ENCODE measurements at places on chromosomes 7 and 10. TPM values are rescaled to one million over a fixed set of nuclear protein-coding genes. Genes with fewer than 3 reads are reported as not detected.
A peak's percentile ranks its signal among the peaks of the same experiment; 100 is the strongest.

- H3K4me3 ChIP-seq: no peak overlapping the region
- DNase-seq: no peak
- peaks cover 12% of the 10 kb centered on the region for H3K27me3 ChIP-seq
- H3K36me3 ChIP-seq: no peaks in the 10 kb centered on the region
- H3K4me1 ChIP-seq: no peaks in the 10 kb centered on the region
Measured at GRCh38 chr7:132250480-132251326, 325.6 kb downstream of the PLXNA4 start.

GRCh38 chr7:82230811-82231581, 212.6 kb downstream of the CACNA2D1 start:
- H3K27me3 ChIP-seq: no peaks in the 10 kb centered on the region
- H3K4me3 ChIP-seq: no peak overlapping the region
- H3K4me1 ChIP-seq: no peaks in the 10 kb centered on the region
- no peak overlapping the region for H3K27ac ChIP-seq

DNA sequence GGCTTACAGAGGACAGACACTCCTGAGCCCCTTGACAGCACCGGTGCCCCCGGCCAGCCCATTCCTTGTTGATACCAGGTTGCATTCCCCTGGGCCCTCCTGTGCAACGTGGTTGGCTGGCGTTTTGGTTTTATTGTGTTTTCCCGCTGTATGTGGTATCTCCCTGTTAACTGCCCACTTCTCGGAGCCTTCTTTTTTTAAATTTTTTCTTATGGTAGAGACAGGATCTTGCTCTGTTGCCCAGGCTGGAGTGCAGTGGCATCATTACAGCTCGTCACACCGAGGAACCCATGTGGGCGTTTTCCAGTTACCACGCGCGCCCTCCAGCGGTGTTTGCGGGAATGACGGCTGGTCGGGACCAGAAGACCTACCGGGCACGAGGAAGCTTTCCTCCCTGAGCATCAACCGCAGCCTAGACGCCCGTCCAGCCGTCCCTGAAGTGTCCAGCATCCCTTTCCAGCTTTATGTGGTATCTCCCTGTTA, 16.9 kb upstream of the ZFAND2A start:
- no peaks in the 10 kb centered on the region for H3K36me3 ChIP-seq
- DNase-seq: peak; percentile 72
- H3K27me3 ChIP-seq: peaks cover 11% of the 10 kb centered on the region
- peaks cover 12% of the 10 kb centered on the region for H3K4me1 ChIP-seq
- peak overlapping the region; percentile 9 for H3K27ac ChIP-seq
- peak overlapping the region; percentile 40 for H3K4me3 ChIP-seq

GRCh38 chr10:31820096-31820495, 108.5 kb downstream of the ARHGAP12 start:
- H3K27ac ChIP-seq: no peak overlapping the region
- H3K4me1 ChIP-seq: no peaks in the 10 kb centered on the region
- H3K36me3 ChIP-seq: peaks cover 3% of the 10 kb centered on the region
- no peak overlapping the region for H3K4me3 ChIP-seq

- H3K36me3 ChIP-seq: no peaks in the 10 kb centered on the region
- no peak for DNase-seq
- no peaks in the 10 kb centered on the region for H3K4me1 ChIP-seq
- no peak overlapping the region for H3K27ac ChIP-seq
- peaks cover 3% of the 10 kb centered on the region for H3K27me3 ChIP-seq
- H3K4me3 ChIP-seq: no peak overlapping the region
Measured at GRCh38 chr10:86252079-86252478, 114.5 kb downstream of the GRID1 start.

DNA sequence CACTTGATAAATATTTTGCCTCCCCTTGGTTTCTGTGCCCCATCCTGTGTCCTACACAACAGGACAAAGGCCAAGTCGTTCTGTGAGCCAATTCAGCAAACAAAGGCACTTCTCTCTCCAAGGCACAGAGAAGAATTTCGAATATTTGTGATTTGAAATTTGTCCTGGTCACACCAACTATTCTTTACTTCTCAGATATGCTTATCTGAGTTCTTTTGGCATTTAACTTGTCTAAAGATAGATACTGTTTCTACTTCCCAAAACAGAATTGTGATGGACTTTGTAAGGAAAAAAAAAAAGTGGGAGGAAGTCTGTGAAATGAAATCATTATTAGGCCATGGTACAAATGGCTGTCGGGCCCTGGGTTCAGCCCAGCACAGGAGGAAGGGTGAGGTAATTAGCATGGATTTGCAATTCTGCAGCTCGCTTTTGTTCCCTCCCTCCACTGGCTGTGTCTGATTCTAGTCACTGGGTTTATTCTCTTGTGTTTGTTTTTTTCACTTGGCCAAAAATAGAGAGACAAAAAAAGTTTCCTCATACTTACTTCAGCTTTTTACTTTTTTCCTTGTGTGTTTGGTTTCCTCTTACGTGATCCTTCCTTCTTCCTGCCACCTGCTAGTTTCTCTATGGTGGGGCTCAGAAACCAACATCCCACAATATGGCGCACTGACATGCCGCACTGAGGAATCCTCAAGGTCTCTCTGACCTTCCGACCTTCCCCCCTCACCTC, 108.2 kb upstream of the MKLN1 start:
- H3K4me3 ChIP-seq: no peak overlapping the region
- DNase-seq: no peak
- H3K36me3 ChIP-seq: no peaks in the 10 kb centered on the region
- no peak overlapping the region for H3K27ac ChIP-seq
- H3K4me1 ChIP-seq: peaks cover 16% of the 10 kb centered on the region

GRCh38 chr7:90777465-90777864, 181.3 kb downstream of the CDK14 start:
- no peaks in the 10 kb centered on the region for H3K36me3 ChIP-seq
- no peak for DNase-seq
- H3K27me3 ChIP-seq: no peaks in the 10 kb centered on the region
- no peaks in the 10 kb centered on the region for H3K4me1 ChIP-seq

- DNase-seq: no peak
- no peak overlapping the region for H3K4me3 ChIP-seq
- no peaks in the 10 kb centered on the region for H3K36me3 ChIP-seq
- no peaks in the 10 kb centered on the region for H3K4me1 ChIP-seq
- peaks cover 1% of the 10 kb centered on the region for H3K27me3 ChIP-seq
Measured at GRCh38 chr10:69893271-69893900, 91.7 kb downstream of the COL13A1 start.

DNA sequence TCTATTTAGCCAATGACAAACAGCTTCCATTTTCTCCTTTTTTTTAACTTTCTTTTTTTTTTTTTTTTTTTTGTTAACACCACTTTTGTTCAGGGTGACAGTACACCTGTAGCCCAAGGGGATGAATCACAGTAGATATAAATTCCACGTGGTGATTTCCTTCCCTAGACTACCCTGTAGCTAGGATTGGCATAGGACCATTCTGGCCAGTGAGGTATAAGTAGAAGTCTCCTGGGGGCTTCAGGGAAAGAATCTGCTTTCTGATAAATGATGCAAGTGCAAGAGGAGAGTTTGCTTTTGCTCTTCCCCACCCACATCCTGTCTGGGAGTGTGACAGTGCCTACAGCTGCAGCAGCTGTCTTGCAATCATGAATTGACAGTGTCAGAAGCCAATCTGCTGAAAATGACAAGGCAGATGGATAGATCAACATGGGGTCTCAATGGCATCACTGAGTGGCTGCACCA, 63.2 kb upstream of the TOMM7 start:
- H3K36me3 ChIP-seq: peaks cover 5% of the 10 kb centered on the region
- no peaks in the 10 kb centered on the region for H3K27me3 ChIP-seq
- H3K27ac ChIP-seq: peak overlapping the region; percentile 93
- peak overlapping the region; percentile 59 for H3K4me3 ChIP-seq

GRCh38 chr7:158397885-158398284, 189.7 kb downstream of the PTPRN2 start:
- no peaks in the 10 kb centered on the region for H3K27me3 ChIP-seq
- no peak overlapping the region for H3K27ac ChIP-seq
- H3K4me3 ChIP-seq: no peak overlapping the region
- H3K4me1 ChIP-seq: no peaks in the 10 kb centered on the region

DNA sequence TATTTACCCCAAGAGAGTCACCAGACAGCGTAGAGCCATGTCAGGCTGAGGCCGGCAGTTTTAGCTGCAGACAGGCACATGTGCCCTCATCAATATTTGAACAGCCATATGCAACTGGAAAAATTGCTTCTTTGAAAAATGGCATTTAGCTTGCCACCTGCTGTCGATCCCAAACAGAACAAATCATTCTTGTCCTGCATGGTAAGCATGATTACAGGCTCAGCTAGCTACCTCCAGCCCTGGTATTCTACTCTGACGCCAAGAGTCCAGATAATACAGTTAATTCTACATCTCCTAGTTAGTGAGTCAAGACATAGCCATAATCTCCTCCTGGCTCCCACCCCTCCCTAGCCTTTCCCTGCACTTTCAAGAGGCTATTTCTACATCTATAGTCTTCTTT, 7.7 kb downstream of the CREB3L2 start:
- peak overlapping the region; percentile 22 for H3K27ac ChIP-seq
- H3K27me3 ChIP-seq: no peaks in the 10 kb centered on the region
- no peak for DNase-seq
- no peak overlapping the region for H3K4me3 ChIP-seq
- peaks cover 31% of the 10 kb centered on the region for H3K36me3 ChIP-seq
- H3K4me1 ChIP-seq: peaks cover 47% of the 10 kb centered on the region

- no peaks in the 10 kb centered on the region for H3K36me3 ChIP-seq
- peaks cover 18% of the 10 kb centered on the region for H3K27me3 ChIP-seq
- no peak overlapping the region for H3K4me3 ChIP-seq
- H3K4me1 ChIP-seq: peaks cover 6% of the 10 kb centered on the region
- no peak for DNase-seq
Measured at GRCh38 chr10:124025660-124026588, 67.5 kb downstream of the CHST15 start.

GRCh38 chr7:100641860-100642533, 645 bp upstream of the TFR2 start:
- no peak overlapping the region for H3K27ac ChIP-seq
- H3K4me1 ChIP-seq: no peaks in the 10 kb centered on the region
- no peak overlapping the region for H3K4me3 ChIP-seq
- H3K36me3 ChIP-seq: no peaks in the 10 kb centered on the region
- no peak for DNase-seq

GRCh38 chr10:131000743-131001142, 310.8 kb downstream of the TCERG1L start:
- H3K27ac ChIP-seq: peak overlapping the region; percentile 36
- no peak for DNase-seq
- H3K36me3 ChIP-seq: no peaks in the 10 kb centered on the region
- no peak overlapping the region for H3K4me3 ChIP-seq

The BCAP29 gene
- total RNA-seq: 44.5 TPM

GRCh38 chr7:45712057-45712689, 138.0 kb downstream of the ADCY1 start:
- no peak overlapping the region for H3K4me3 ChIP-seq
- no peak overlapping the region for H3K27ac ChIP-seq
- DNase-seq: no peak
- peaks cover under 1% of the 10 kb centered on the region for H3K27me3 ChIP-seq
- H3K36me3 ChIP-seq: no peaks in the 10 kb centered on the region

GRCh38 chr10:4190876-4191275, 405.9 kb upstream of the KLF6 start:
- DNase-seq: no peak
- no peak overlapping the region for H3K27ac ChIP-seq
- H3K36me3 ChIP-seq: no peaks in the 10 kb centered on the region
- no peak overlapping the region for H3K4me3 ChIP-seq
- H3K4me1 ChIP-seq: peaks cover 10% of the 10 kb centered on the region

The WDR86 gene
- total RNA-seq: not detected

The ABCA13 gene
- not detected for total RNA-seq

Data from activated T-helper 1 cell treated with anti-CD3 and anti-CD28 coated beads, Interleukin-12 subunit alpha, Interleukin-12 subunit beta, Interleukin-2, Interleukin-4 antibody, amounts not matched to agents 30 ng/mL and 10 ng/mL and 1 ng/mL, durations not matched to agents 14 hours and 24 hours and 36 hours (primary cell).